ENCODE measurements at places on chromosomes 3 and 15.

DNA sequence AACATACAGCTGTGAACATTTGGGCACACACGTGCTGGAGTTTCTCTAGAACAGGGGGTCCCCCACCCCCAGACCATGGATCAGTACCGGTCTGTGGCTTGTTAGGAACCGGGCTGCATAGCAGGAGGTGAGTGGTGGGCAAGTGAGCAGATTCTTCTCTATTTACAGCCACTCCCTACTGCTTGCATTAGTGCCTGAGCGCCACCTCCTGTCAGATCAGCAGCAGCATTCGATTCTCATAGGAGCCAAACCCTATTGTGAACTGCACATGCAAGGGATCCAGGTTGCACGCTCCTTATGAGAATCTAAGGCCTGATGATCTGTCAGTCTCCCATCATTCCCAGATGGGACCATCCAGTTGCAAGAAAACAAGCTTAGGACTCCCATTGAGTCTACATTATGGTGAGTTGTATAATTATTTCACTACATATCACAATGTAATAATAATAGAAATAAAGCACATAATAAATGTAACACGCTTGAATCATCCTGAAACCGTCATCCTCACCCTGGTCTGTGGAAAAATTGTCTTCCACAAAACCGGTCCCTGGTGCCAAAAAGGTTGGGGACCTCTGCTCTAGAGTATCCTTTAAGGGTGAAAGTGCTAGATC is 25.8 kb downstream of the CHRM5 start:
- no peak for DNase-seq

- DNase-seq, result no peak
These were observed 307.6 kb downstream of the GAP43 start for GRCh38 chr3:115930922-115931321.

- no peak for DNase-seq
These were observed 116.2 kb upstream of the SLCO3A1 start for GRCh38 chr15:91737151-91737818.

GRCh38 chr3:194661374-194661773 is 10.6 kb downstream of the LSG1 start:
- no peak for DNase-seq

DNA sequence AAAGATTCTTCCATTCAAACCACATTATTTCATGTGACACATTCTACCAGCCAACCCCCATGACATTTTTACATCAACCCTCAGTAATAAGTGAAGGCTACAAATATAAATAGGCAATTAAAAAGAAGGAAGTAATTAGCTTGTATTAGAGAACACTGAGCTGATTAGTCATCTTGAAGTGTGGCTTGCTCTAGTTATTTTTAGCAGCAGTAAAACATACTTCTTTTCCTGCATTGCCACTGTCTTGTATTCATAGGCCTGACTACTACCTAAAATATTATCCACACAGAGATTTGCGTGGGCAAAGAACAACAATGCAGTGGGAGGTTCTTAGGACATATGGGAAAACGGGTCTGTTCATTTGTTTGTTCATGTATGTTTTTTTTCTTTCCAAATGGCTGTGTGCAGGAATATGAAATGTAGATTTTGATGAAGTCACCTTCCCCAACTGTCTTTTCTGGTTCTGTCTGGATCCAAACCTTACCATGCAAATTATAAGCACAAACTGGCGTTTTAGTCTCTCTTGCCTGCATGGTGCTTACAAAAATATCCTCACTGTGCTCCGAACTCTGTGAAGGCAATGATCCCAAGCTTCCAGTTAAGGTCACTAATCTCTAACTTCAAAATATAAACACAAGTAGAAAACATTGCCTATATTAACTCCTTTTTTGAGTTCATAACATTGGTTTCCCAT is 31.5 kb upstream of the TM4SF4 start:
- DNase-seq, result no peak

DNA sequence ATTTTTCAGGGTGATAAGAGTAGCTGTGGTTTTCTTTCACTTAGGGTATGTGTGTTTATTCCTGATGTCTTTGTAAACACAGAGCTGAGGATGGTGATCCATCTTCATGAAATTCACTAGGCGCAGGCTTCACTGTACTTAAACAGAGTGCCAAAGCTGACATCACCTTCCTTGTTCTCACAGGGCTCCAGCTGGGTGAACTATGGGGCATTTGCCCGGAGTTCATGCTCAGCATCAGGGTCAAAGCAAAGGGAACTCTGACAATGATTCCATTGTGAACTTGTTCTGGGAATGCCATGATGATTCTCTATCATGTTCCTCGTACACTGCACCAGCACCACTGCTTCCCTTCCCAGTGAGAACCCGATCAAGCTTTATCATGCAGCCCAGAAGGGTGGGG is 184.8 kb upstream of the P2RY1 start:
- DNase-seq, result no peak

DNA sequence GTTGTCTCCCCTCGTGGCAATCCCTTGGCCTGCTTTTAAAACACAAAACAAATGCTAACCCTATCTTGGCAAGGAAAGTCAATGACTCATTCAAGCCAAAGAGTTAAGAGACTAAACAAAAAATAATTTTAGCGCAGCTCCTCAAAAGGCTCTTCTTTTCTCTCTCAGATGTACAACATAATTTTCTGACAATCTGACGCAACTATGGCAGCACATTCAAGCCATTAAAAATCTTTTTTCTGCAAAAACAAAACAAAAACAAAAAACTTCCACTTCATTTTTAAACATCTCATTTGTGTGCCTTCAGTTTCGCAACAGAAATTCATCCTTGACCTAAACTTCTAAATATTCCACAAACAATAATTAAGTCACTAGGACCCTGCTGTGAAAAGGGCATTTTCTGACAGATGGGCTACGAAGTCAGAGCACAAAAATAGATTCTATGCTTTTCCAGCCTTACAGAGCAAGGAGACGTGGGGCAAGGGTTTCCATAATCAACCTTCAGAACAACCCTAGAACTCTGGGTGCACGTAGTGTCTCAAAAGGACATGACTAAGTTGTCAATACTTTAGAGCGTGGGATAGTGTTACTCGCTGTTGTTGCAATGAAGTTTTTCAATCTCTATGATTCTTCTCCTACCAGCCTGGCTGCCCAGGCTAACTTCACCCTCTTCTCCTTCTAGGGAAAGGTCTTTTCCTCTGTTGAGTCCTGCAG is 84.3 kb downstream of the MB21D2 start:
- DNase-seq, result no peak

DNA sequence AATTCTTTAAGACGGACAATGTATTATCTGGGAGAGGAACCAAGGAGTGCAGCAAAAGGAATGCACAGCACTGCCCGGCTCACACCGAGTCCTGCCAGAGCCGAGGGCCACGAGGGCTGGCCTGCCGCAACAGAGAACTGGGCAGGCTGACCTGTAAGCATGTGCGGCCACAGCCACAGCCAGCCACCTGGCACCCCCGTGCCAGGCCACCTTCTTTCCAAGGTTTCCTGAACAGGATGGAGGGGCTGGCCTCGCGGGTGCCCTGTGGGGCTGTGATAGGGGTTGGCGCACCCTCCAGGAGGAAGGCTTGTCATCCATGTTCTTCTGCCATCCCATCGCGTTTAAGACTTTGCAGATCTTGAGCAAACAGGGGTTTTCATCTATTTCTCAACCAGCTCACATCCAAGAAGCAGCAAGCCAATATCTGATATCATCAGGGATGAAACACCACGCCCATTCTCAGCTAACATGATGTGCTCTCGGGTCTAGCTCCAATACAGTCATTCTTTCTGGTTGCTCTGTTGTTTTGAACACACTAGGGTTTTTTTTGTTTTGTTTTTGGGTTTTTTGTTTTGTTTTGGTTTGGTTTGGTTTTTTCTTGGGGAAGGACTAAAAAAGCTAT is 10.2 kb downstream of the CA12 start:
- DNase-seq, result no peak

- DNase-seq, result no peak
These were observed 49.0 kb upstream of the NDN start for GRCh38 chr15:23736033-23736673.

DNA sequence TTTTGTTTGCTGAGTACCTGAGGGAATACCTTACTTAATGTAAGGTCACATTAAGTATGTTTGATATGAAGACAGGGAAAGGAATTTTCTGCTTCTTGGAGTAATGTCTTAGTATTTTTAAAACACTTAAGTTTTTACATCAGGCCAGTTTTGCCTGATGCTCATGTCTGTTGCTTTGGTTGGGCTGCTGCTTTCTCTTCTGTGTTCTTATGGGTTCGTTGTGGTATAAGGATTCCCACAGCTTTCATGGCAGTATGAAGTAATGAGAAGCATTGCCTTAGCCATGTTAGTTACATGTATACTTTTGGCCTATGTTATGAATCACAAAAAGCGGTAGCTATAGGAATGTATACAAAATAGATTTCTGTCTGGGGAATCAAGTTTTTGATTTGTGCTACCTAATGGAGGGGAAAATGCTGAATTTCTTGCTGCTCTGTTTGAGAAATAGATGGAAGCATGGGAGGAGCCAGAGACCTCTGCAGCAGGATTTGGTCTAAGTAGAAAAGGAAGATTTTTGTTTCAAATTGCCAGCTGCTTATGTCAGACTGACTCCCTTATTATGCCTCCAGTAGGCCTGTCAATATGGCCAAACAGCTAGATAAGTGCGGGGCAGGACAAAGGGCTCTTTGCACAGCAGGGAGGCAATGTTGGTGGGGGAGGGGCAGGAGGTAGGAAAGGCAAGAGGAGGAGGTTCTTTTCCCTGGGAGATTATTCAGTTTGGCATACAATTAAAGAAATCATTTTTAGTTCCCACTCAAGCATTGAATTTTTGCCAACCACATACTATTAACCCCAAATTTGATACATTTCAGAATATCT is 5.2 kb downstream of the SETD5 start:
- DNase-seq, result no peak
